ENCODE measurements at places on chromosomes 1 and 21. TPM values are rescaled to one million over a fixed set of nuclear protein-coding genes. Genes with fewer than 3 reads are reported as not detected.

KRTAP7-1 gene
- not detected for total RNA-seq

LAMB3 gene
- total RNA-seq = 20.5 TPM

RLF gene
- total RNA-seq = 4.9 TPM

PLOD1 gene
- total RNA-seq = 69.8 TPM

UTP25 gene
- 11.4 TPM for total RNA-seq

UBASH3A gene
- total RNA-seq = 0.16 TPM

ZNF695 gene
- 2.9 TPM for total RNA-seq

S100A3 gene
- total RNA-seq = 104 TPM

ZNF593OS gene
- not detected for total RNA-seq

FBLIM1 gene
- 28.0 TPM for total RNA-seq

PIK3R3 gene
- total RNA-seq = 0.85 TPM

LDLRAD1 gene
- not detected for total RNA-seq

ANKRD65 gene
- 0.04 TPM for total RNA-seq
